ENCODE measurements at places on chromosomes 5 and 9. TPM values are rescaled to one million over a fixed set of nuclear protein-coding genes. Genes with fewer than 3 reads are reported as not detected.

CD180 gene
- not detected for total RNA-seq

OTP gene
- not detected for total RNA-seq

SUSD3 gene
- 55.5 TPM for total RNA-seq

ALAD gene
- total RNA-seq, result 16.1 TPM

PCDHB14 gene
- under 0.01 TPM for total RNA-seq

PDLIM4 gene
- 84.2 TPM for total RNA-seq

TCF7 gene
- 3.0 TPM for total RNA-seq

ALDH7A1 gene
- total RNA-seq, result 22.9 TPM

EXOSC3 gene
- 54.9 TPM for total RNA-seq

IL6ST gene
- total RNA-seq, result 159 TPM

GDA gene
- total RNA-seq, result not detected

SLC2A8 gene
- 11.0 TPM for total RNA-seq

AHRR gene
- 2.8 TPM for total RNA-seq

PRDM12 gene
- not detected for total RNA-seq

HAPLN1 gene
- not detected for total RNA-seq

RPS23 gene
- 2,875 TPM for total RNA-seq

CCNI2 gene
- not detected for total RNA-seq

IL5 gene
- not detected for total RNA-seq

ANXA2R gene
- total RNA-seq, result 0.53 TPM

Measured in myometrial cell (primary cell).